GM13977 (cell line): ENCODE measurements at places on chromosomes 6 and 20.

GRCh38 chr20:26208296-26209091, 511.8 kb upstream of the ZNF337 start:
- peak; percentile 16 for DNase-seq

DNA sequence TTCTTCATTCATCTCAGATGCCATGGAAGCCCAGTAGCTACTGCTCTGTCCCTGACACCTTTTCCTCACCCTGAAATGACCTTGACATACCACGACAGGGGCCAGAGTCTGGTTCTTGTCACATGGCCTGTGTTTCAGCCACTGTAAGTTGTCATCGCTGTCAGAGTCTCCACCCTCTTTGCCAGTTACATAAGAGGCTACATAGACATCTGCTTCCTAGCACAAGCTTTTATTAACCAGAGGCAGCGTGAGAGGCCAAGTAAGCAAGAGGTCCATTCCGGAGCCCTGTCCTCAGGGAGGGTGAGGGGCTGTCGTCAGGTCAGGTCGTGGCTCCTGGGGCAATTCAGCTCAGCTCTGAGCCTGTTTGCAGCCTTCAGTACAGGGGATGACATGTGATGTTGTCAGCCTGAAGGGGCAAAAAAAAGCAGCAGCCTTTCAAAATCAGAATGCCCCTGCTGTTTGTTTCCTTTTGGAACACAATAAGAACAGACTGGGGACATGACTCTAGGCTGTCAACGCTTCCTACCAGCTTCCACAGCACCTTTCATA, 146.3 kb downstream of the MTFR2 start:
- DNase-seq = no peak

GRCh38 chr6:56297022-56297989, 49.9 kb upstream of the COL21A1 start:
- DNase-seq = no peak

- DNase-seq = no peak
These were observed 353.3 kb upstream of the CNR1 start for GRCh38 chr6:88519301-88520016.

GRCh38 chr6:131946404-131946991, 4.7 kb downstream of the CCN2 start:
- DNase-seq = no peak

DNA sequence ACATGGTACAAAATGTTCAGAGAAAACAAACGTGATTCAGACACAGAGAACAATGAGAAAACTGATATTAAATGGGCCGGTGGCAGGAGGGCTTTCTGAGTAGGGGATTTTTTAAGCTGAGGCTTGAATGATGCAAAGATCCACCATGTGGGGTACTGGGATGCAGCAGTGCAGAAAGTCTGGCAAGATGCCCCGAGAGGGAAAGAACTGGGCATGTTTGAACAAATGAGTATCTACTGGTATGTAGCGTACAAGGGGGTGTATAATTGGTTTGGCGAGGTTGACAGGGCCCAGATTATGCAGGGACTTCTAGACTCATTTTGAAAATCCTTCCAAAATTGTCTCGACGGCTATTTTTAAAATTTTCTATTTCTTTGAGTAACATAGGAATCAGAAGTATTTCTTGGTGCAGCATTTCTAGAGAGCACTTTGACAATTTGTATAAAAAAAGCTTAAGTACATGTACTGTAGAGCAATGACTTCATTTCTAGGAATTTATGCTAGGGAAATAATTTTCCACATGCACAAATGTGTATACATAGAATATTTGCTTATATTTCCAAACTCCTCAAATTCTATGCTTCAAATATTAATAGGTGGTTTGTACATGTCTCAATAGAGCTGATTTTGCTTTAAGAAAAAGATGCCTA, 119.6 kb upstream of the DOK5 start:
- no peak for DNase-seq

- no peak for DNase-seq
These were observed 59.1 kb upstream of the TMEM244 start for GRCh38 chr6:129920103-129920798.

DNA sequence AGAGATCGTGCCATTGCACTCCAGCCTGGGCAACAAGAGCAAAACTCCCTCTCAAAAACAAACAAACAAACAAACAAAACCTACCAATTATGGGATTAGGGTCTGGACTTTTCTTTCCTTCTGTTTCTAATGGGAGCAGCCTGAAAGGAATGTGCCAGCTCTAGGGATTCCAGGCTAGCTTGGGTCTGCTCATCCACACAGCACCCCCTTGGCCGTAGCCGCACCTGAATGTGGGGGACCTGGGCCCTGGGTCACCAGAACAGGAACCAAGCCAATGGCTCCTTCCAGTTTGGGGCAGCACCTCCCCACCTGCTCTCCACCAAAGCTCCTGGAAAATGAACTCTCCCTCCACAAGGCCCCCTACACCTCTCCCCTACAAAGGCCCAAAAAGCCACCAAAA, 6.7 kb downstream of the CTSZ start:
- DNase-seq = no peak

GRCh38 chr20:6908673-6909072, 141.2 kb downstream of the BMP2 start:
- DNase-seq = no peak

GRCh38 chr20:18039063-18039462, 18.7 kb downstream of the OVOL2 start:
- no peak for DNase-seq

DNA sequence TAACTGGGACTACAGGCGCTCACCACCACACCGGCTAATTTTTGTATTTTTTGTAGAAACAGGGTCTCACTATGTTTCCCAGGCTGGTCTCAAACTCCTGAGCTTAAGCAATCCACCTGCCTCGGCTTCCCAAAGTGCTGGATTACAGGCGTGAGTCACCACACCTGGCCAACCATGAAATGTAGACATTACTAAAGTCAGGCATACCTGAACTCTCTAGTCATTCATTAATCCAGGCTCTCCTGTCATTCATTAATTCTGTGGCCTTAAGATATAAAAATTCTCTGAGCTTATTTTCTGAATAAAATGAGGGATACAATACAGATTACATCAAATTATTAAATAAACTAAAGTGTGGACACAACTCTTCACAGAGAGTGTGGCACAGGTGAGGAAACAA, 159.7 kb downstream of the GMDS start:
- no peak for DNase-seq

DNA sequence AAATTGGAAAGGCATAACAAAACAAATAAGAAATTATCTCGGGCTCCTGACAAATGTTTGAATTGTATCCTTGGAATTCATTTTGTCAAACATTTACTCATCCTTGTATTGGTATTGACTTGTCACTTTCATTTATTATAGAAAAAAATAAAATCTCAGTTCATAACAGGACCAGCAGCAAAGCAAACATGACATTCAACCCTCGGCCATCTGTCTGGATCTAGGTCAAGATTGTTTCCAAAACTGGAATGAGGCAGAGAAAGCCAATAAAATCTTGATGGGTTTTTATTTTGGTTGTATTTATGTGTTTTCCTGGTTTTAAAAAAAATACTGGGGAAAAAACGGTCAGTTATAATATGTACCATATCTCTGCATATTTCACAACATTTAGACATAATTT, 42.9 kb upstream of the FABP7 start:
- DNase-seq = no peak

GRCh38 chr20:48283470-48284110, 498.3 kb upstream of the SULF2 start:
- DNase-seq = no peak

- DNase-seq = no peak
These were observed 1.2 kb downstream of the LIME1 start for GRCh38 chr20:63737695-63737944.

DNA sequence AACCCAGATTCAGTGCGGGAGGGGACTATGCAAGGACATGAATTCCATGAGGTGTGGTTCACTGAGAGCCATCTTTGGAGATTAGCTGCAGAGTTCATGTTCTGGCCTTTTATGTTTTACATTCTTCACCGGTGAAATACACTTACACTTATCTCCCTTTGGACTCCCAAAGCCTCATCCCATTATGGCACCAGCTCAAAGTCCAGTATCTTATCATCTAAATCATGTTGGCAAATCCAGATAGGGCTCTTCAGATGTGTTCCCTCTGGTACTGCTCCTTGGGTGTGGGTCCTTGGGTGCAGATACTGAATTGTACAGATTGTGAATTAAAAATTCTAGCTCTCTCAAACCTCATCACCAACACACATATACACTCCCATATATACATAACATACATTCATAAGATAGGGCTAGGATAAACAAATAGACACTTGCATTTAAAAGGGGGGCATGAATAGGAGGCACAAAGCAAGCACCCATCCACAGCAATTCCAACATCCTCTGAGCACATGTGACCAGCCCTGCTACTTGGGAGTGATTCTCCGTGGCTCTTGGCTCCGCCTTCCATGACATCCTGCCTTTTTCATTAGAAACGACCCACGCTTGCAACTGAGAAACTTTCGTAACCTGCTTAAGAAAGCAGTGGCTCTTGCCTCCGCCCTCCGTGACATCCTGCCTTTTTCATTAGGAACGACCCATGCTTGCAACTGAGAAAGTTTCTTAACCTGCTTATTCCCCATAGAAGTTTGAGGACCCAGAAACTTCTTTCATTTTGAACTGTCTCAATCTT, 53.6 kb upstream of the LRRC1 start:
- no peak for DNase-seq

DNA sequence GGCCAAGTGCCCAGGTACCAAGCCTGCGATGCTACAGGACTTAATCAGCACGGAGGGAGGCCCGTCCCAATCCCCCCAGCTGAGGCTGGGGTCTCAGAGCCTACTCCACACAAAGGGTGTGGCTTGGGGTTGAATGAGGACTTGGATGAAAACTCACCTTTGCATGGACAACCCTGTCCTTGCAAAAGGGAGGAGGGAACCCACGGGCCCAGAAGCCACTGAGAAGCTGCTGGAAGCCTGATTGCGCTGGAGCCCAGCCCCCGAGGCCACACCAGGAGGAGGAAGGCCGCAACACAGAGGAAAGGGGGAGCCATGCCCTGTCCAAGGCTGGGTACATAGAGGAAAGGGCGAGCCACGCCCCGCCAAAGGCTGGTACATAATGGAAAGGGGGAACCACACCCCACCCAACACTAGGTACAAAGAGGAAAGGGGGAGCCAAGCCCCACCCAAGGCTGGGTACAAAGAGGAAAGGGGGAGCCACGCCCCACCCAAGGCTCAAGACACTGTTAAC, 158.8 kb downstream of the DLL1 start:
- DNase-seq = no peak

DNA sequence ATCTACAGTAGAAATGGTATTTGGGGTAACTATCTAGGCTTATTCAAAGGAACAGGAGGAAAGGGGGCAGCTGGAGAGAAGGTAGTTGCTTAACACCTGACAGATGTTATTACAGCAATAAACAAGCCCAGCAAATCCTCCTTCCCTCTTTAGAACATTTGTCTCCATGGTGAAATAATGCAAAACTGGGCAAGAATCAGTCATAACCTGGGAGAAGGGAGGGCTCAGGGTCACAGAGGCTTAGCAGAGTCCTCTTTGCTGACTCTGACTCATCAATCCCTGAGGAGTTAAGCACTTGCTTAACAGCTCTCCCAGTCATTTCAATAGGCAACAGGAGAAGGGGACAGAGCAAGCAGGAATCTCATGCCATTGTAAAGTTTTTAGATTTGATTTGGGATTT, 230.3 kb downstream of the IBTK start:
- DNase-seq = no peak

GRCh38 chr6:110233770-110234374, 53.6 kb downstream of the CDC40 start:
- DNase-seq = peak; percentile 67

DNA sequence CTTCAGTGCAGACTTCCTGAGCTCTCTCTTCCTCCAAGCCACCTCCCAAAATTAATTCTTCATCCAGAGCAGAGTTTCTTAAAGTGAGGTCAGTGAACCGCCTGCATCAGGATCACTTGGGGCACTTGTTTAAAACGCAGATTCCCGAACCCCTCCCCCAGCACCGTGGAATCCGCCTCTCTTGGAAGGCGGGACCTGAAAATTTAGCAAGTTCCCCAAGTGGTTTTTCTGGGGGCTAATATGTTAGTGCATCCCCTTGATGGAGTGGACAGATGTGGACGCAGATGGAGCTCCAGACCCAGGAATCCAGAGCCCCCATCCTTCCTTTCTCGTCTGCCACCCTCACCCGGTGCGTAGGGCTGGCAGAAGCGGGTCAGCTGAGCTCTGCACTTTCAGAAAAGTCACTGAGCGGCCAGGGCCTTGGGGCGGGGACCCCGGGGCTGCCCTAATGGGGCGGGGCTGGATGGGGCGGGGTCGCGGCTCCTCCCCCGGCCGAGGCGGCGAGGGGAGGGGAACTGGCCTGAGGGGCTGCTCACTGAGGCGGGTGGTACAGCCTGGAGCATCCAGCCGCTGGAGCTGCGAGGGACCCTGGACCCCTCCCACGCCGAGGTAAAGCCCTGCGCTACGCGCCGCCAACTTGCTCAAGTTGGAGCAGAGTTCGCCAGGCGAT, at the start of the genes DEFB124 and REM1:
Gene DEFB124, minus strand, starts transcription at position 370 of the 670 bp plus-strand sequence. CDS start 2,114 bp downstream, outside the sequence.
Gene REM1, plus strand, starts transcription at position 531 of the 670 bp plus-strand sequence. CDS start 1,158 bp downstream, outside the sequence.
- no peak for DNase-seq

GRCh38 chr6:53944543-53944942, 149.7 kb downstream of the LRRC1 start:
- DNase-seq = no peak

DNA sequence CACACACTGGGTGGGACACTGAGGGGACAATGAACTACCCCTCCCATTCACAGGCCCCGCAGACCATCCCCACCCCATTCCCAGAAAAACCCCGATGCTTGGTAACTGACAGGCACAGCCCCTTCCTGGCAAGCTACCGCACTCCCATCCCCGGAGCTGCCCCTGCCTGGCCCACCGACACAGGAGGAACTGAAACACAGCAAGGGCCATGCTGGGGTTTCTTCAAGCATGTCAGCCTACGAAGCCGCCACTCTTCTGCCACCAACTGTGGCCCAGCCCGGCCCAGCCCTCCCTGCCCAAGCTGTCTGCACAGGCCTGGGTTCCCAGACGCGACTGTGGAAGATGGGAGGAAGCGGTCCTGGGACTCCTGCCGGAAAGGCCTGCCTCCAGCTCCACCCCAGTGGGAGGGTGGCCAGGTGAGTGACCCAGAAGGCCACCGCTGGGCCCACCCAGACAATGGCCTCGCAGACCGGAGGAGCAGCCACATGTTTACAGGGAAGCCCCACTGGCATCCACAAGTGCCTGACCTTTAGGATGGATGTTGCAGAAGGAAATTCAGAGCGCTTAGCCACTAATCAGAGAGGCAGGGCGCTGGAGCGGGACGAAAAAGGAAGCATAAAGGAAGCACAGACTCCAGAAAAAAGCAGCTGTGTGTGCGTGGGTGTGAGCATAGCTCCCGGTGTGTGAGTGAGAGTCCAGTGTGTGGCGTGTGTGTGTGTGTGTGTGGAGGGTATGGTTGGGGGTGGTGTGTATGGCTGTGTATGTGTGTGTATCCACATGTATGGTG, 91.6 kb downstream of the PRND start:
- DNase-seq = peak; percentile 73

- no peak for DNase-seq
These were observed 25.8 kb downstream of the CDKAL1 start for GRCh38 chr6:20559924-20560551.

DNA sequence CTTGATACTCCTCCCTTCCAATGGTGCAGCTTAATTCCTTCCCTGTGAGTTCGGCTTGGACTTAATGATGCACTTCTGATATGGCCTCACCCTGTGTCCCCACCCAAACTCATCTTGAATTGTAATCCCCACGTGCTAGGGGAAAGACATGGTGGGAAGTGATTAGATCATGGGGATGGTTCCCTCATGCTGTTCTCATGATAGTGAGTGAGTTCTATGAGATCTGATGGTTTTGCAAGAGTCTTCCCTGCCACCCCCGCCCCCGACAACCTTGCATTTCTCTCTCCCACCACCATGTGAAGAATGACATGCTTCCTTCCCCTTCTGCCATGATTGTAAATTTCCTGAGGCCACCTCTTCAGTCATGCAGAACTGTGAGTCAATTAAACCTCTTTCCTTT, 50.3 kb upstream of the HLA-G start:
- DNase-seq = no peak
